BJ (cell line): ENCODE measurements at places on chromosomes 1 and 21. TPM values are rescaled to one million over a fixed set of nuclear protein-coding genes. Genes with fewer than 3 reads are reported as not detected.

Gene NAV1
- 15.6 and 21.6 TPM in 2 replicates for polyA plus RNA-seq

Gene SIPA1L2
- polyA plus RNA-seq: 3.1 and 5.1 TPM in 2 replicates

Gene CELA3B
- not detected in 2 replicates for polyA plus RNA-seq

Gene PDXK
- 143 and 192 TPM in 2 replicates for polyA plus RNA-seq

Gene FAM78B
- 0.09 and 0.25 TPM in 2 replicates for polyA plus RNA-seq

Gene PFKFB2
- polyA plus RNA-seq: 1.5 and 1.9 TPM in 2 replicates

Gene SLC26A9
- polyA plus RNA-seq: not detected in 2 replicates
